ENCODE measurements at places on chromosomes 16 and 17.

DNA sequence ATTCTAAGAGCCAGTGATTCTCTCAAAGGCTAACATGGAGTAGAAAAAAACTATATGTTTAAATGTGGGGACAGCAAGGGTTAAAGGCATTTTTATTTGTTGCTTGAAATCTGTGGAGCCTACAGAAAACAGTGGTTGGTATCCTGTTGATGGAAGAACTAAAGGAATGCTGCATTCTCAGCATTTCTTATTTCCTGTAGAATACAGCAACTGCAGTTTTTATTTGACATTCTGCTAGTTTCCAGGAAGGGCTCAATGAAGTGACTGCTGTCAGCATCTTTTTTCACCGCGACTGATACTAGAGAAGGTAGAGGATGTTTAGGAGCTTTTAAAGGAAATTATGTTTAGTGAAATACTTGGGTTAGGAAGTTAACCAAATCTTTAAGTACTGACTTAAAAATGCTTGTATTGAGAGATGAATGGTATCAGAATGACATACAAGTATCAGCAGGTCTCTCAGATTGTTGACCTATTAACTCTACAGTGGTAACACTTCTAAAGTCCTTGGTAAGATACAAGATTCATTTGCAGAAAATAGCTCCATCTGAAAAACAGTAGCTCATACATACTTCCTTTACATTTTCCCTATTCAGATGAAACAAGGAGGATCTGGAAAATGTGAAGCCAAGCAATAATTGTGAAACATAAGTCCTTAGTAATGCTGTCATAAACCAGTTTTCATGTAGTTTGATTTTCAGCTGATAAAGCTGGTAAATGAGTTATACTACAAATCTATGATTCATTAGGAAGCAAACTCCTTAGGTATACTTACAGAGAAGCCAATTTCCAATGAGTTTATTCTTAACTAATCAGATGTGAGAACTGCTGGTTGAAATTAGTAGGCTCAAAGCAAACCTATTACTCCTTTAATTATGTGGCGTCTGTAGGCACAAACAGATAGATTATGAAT is 15.2 kb downstream of the CLTC start:
- no peak for DNase-seq

DNA sequence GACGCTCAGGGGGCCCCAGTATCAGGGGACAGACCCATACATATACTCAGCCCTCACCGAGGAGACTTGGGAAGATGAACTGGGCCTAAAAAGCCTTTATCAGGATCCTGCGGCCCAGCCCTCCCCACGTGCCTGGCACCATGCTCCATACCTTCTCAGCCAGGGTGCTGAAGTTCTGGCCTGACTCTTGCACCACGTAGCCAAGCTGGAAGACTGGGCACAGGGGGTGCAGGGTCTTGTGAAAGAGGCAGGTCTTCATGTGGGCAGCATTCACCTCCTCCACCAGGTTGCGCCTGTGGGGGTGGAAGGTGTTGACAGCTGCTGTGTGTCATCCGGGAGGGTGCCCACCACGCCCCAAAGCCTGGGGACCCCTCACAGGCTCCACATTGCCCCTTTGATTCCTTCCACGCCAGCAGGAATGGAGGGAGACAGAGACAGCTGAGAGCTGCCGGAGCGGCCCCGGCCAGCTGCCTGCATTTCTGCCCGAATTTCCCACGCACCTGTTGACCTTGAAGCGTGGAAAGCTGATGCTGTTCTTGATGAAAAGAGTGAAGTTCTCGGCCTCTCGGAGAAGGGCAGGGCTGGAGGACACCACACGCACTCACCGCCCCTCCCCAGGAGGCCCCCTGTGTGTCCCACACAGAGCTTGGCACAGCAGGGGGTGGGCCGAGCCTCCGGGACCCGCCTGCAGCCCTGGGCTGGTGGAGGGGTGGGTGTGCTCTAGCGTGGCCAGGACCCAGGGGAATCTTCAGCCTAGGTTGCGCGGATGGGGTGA is 10.4 kb upstream of the CAMKK1 start:
- DNase-seq = no peak

- no peak for DNase-seq
Measured at GRCh38 chr17:56173958-56174835, 20.9 kb downstream of the ANKFN1 start.

- no peak for DNase-seq
Measured at GRCh38 chr17:65183736-65184135, 46.6 kb downstream of the RGS9 start.

DNA sequence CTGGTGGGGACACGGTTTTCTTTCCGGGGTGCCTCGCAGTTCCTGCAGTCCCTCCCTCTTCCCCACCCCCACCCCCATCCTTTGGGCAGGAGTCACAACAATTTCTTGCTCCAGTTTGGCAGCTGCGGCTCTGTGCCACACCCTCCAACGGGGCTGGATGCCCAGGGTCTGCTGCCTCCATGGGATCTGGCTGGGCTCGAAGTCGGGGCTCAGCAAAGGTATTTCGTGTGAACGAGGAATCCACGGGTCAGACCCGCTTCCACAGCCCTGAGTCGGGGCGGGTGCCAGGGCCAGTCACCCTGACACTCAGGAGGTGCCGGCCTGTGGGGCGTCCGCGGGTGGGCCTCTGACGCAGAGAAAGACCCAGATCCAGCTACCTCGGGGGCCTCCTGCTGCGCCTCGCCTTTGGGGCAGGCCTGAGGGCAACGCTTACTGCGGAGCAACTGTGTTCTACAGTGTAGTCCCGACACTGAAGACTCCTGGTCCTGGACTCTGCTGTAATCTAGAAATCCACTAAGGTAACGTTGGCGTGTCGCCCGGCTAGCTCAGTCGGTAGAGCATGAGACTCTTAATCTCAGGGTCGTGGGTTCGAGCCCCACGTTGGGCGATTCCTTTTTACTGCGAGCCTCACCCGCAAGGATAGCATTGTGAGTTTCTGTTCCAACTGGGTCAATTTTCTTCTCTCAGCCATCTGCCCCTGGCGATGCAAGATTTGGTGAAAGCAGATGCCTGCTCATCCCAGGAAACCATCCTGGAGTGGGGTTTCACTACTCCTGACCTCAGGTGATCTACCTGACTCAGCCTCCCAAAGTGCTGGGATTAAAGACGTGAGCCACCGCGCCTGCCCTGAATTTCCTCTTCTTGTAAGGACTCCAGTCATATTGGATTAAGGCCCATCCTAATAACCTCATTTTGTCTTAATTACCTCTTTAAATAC is 12.6 kb upstream of the OR1F1 start:
- no peak for DNase-seq

- DNase-seq = no peak
Measured at GRCh38 chr17:16912021-16912962, 59.6 kb downstream of the TNFRSF13B start.

DNA sequence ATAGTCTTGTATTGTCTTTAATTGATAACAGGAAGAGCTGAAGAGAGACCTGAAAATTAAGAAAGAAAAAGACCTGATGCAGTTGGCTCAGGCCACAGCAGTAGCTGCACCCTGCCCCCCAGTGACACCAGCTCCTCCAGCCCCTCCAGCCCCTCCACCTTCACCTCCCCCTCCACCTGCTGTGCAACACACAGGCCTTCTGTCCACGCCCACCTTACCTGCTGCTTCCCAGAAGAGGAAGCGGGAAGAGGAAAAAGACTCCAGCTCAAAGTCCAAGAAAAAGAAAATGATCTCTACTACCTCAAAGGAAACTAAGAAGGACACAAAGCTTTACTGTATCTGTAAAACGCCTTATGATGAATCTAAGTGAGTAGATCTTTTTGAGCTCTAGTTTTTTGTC is 36.8 kb downstream of the C17orf58 start:
- DNase-seq = no peak

DNA sequence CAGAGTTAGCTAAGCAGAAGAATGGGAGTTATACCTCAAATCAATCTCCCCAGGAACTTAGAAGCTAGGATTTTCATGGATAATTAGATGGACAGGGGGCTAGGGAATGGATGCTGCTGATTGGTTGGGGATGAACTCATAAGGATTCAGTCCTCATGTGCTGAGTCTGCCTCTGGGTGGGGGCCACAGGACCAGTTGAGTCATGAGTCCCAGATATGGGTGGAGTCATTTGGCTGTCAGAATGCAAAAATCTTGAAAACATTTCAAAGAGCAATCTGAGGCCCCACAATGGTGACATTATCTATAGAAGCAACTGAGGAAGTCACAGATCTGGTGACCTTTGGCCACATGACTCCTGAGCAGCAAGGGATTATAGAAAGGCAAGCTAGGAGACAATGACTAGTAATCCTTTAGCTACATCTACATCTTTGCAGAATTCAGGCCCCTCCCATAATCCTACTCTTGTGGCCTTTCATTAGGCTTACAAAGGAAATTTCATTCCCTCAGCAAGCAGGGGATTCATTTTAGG is 82.6 kb upstream of the CCL2 start:
- DNase-seq = no peak

DNA sequence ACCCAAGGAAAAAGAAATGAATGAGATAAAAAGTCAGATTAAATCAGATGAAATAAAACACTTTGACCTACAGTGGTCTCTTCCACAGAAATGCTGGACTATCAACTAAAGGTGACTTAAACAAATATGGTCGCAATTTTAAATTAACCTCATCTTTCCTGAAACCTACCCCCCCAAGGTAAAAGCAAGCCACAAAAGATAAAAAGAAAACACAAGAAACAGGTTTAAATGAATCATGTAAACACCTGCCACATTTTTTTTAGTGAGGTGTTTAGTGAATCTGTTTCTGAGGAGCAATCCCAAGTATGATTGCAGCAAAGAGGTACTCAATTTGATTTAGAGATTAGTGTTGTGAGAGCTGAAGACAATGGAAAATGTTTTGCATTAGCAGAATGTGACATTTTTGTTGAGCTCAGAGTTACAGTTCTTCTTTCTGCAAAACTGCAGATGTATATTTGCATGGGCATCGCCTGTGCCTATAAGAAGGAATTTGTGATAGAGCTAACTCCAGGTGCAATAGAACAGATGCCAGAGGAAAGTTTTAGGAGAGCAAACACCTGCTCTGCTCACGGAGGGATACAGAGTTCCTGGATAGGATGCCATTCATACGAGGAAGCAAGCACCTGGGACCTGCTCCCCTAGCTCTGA is 3.4 kb upstream of the MMD start:
- no peak for DNase-seq
